ENCODE measurements at places on chromosomes 1 and 21.

DNA sequence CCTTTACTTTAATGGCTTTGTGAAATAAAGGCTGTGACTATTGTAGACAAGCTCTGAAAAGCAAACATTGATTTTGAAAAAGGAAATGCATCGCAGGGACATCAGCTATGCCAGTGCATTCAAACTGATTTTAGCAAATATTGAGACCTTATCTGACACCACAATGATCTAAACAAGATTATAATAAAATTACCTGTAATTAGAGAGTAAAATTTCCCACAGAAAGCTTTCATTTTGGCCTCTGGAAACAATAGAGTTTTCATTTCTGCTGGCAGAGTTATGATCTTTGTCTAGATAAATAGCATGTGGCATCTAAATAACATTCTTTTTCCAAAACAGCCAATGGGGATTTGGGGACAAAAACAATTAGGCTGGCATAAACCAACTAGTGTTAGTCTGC, 650.4 kb upstream of the PRMT6 start:
- DNase-seq: no peak

DNA sequence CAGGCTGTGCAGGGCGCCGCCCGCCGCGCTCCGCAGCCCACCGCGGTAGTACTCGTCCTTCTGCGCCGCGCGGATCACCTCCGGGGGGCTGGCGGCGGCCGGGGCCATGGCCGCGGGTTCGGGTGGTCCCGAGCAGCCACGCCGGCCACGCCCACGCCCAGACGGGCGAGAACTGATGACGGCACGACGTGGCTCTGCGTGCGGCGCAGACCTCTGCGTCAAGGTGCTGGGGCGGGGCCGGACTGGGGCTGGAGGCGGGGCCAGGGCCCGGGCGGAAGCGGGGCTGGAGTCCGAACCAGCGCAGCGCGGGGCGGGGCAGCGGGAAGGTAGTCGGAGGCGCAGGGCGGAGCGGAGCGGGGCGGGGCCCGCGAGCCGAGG, at the start of gene PEX10:
Gene PEX10, minus strand, starts transcription at position 170 of the 378 bp plus-strand sequence. Its CDS starts 62 bp downstream, at position 108.
- DNase-seq: peak; percentile 99

- DNase-seq: no peak
These were observed 4.6 kb downstream of the MFAP2 start for GRCh38 chr1:16975838-16976237.

DNA sequence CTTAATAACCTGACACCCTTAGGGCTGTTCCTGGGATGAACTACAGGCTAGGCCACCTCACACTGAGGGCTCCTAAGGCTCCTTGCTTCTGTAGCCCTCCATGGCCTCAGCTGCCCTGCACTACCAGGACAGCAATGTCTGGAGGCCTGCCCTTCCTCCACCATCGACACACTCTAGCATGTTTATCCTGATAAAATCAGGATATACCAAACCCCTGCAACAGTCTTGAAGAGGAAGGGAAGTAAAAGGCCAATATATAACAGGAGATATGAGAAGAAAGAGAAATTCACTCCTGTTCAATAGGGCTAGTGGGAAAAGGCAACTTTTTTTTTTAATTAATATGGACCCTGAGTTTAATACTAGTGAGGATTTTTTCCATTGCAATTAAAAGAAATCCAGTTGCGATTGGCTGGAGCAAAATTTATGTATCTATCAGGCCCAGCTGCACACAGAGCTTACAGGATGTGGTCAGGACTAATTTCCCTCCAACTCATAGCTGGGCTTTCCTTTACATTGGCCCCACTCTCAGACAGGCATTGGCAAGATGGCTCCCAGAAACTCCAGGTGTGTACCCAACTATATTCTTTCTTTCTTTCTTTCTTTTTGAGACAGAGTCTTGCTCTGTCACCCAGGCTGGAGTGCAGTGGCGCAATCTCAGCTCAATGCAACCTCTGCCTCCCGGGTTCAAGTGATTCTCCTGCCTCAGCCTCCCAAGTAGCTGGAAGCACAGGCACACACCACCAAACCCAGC, 13.5 kb upstream of the ATP2B4 start:
- no peak for DNase-seq

- no peak for DNase-seq
These were observed 9.6 kb downstream of the FHAD1 start for GRCh38 chr1:15256584-15256983.

DNA sequence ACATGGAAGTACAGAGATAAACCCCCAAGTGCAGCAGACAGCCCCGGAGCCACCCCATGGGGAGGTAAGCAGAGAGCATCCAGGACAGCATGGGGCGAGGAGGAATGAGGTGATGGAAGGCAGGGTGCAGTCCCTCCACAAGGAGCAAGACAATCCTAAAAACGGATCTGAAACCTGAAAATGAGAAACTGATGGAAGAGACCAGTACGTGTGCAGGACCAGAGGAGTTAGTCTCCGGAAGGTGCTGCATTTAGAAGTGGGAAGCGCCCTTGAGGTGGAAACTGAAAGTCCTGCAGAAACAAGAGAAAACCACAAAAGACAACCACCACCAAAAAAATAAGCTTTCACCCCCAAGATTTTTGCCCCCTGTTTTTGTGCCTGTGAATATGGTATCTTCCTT, 17.4 kb upstream of the DDOST start:
- no peak for DNase-seq

DNA sequence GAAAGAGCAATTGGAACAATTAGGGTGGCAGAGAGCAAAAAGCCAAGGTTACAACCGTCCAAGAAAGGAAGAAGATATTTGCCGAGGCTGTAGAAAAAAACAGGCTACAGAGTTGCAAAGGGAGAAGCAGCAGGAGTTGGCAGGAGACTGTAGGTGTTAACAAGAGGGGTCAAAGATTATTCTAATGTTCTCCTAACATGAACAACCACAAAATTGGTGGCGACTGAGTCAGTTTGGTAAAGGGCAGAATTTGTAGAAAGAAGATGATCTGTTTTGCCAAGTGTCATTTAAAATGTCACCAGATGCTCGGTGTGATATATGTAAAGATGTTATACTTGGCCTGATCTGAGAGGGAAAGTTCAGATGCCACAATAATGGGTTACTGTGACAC, 401 bp upstream of the PRUNE1 start:
- DNase-seq: no peak

DNA sequence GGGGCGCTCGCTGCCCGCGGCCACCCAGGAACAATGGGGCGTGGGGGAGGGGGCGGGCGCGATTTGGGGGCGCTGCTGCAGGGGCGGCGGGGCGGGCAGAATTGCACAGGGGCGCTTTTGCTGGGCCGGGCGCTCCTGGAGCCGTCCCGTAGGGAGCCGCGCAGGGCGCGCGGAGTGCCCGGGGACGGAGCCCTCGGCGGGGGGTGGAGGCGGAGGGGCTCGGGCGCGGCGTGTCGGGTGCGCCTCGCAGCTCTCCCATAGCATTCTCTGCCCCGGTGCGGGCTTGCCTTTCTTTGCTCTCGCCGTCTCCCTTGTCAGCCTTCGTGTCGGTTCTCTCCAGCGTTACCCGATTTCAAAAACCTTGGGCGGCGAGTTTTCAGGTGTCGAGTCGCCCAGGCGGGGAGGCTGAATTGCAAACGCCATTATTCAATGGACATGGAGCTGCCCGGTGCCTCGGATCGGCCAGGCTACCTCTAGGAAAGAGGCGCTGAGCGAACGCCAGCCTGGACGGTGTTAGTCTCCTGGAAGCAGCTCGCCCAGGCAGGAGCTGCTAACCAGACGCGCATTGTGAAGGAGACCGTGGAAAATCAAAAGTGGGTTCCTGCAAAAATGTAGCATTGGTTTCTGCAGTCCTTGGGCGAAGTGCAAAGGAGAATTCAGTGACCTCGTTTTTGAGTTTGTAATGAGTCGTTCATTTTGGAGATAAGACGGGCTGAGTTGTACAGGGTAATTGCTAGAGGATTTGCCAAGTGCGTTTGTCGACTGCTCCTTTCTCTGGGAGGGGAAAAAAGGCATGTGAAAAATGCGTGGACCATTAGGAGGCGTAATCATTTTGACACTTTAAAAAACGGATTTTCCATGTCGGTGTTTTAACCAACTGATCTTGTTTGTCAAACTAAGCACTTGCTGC, 626 bp downstream of the CXADR start:
- peak; percentile 45 for DNase-seq

DNA sequence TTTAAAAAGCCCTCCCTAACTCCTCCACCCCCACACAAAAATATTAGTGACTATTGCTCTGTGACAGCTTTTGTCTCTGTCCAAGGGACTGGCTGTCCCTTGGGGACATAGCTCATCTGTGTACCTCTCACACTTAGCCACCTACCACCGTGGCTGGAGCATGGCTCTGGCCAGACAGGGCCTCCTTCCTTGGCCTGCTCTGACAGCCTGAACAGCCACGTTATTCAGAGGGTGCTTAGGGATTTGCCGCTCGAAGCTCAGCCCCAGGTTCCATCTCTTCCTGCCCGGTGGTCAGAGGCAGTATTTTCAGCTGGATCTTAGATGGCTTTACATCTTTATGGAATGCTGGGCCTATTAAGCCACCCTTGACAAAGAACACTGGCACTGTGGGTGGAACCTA, 6.1 kb upstream of the CELSR2 start:
- DNase-seq: no peak

GRCh38 chr1:29283804-29284195, 47.5 kb downstream of the PTPRU start:
- DNase-seq: no peak

- no peak for DNase-seq
These were observed 60.2 kb upstream of the ID3 start for GRCh38 chr1:23619299-23620188.

- DNase-seq: no peak
These were observed 17.7 kb upstream of the PTPRC start for GRCh38 chr1:198620951-198621824.

GRCh38 chr1:42186152-42186551, 21.6 kb upstream of the GUCA2A start:
- DNase-seq: no peak

- DNase-seq: no peak
These were observed 840.6 kb downstream of the BRINP3 start for GRCh38 chr1:189637041-189637440.

DNA sequence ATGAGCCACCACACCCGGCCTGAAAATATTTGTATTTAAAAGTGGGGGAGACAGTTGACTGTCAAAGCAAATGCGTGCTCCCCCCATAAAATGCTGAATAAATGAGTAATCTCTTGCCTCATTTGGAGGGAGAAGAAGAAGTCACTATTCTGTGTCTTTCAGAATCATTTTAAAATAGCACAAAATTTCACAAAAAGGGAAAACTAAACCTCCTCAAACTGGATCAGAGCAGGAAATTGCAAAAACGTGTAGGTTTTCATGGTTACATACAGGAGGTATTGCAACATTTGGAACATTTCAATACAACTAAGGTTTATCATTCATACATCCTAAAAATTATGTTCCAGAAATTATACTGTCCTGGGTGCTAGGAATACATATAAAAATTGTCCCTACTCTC, 13.6 kb downstream of the MTF1 start:
- DNase-seq: no peak

- DNase-seq: no peak
These were observed 122.4 kb upstream of the COL6A1 start for GRCh38 chr21:45859041-45859761.

- DNase-seq: peak; percentile 57
These were observed 1.0 kb downstream of the PLEKHG5 start for GRCh38 chr1:6490181-6491080.

GRCh38 chr1:45337630-45338325, 2.2 kb upstream of the TOE1 start:
- no peak for DNase-seq

- DNase-seq: no peak
These were observed 235.7 kb upstream of the RAB4A start for GRCh38 chr1:229035054-229035747.

DNA sequence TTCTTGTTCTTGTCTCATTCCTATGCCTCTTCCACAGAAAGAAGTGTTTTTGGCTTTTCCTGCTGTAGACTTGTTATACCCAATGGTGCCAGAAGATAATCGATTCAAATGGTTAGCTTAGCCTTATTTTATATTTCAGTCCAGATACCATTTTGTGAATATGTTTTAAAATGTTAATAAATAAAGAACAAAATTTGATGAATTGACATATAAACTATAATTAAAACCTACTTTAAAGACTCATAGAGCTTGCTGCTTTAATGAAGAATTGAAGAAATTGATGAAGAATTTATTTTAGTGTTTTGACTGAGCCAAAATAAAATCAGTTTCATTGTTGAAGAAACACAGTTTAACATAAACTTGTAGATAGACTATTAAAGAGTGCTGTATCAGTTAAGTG, 152.8 kb downstream of the MAGI3 start:
- no peak for DNase-seq

- no peak for DNase-seq
These were observed 56.5 kb upstream of the BCAR3 start for GRCh38 chr1:93738075-93738622.

DNA sequence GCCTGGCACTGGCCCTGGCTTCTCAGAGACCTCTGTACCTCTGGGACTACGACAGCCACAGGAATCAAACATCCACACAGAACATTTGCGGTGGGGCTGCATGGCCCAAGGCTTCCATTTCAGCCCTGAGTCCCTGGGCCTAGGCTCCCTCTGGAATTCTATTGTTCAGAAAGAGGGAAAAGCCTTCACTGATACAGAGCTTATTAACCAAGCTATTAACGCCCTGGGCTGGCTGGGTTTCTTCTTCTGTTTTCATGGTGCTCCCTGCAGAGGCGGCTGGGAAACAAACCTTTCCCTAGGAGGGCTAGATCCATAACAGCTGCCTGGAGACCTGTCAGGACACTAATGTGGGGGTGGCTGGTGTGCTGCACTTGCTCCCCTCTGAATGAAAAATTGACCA, 88.2 kb downstream of the KAZN start:
- DNase-seq: no peak

- DNase-seq: no peak
These were observed 6.8 kb downstream of the ODF2L start for GRCh38 chr1:86389307-86389706.

GRCh38 chr1:119285482-119285881, 83.1 kb upstream of the HAO2 start:
- DNase-seq: no peak

GRCh38 chr1:185581020-185581419, 153.2 kb upstream of the HMCN1 start:
- no peak for DNase-seq

DNA sequence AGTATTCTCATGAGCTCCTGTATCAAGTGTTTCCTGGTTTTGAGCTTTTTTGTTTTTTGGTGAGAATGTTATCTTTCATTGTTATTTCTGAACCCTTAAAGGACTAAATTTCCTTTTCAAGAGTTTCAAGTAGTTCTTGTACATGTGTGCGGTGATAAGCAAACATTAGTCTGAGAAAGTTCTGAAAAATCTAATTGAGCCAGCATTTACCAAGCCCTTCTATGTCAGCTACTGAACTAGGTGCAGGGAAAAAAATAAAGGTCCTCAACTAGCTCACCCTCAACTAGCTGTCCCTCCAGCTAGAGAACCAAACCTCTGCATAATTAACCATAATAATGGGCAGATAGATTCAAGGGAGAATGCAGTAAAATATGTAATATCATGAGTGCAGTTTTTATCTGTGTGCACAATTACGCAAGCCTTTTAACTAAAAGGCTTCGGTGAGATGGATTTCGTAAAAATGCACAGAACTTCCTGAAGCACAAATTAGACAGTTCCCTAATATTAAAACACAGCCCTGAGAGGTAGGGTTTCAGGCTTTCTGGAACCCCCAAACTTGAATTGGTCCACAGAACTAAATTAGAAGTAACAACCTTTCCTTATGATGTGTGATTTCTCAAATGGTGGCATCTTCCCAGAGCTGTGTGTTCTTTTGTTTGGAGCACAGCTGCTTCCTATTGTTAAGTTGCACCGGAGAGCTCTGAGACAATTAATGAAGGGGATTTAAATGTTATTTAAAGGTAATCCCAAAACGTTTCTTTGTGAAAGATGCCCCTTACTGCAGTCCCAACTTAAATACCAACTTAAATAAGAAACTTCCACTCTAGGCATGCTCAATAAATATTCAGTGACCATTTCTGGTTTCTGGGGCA, 165.8 kb downstream of the NFIA start:
- no peak for DNase-seq
